Prostate gland (tissue), 2 donors: ENCODE measurements at places on chromosomes 12 and 14.

DNA sequence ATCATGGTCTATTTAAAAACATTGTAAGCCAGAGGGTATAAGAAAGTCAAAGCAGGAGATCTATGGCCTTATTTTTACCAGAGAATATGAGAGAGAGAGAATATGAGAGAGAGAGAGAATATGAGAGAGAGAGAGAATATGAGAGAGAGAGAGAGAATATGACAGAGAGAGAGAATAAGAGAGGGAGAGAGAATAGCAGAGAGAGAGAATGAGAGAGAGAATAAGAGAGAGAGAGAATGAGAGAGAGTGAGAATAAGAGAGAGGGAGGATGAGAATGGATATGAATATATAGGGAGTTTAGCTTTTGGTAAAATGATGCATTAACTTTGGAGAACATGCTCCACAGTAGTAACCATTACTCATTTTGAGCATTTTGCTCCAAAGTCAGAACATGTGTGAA is 48.0 kb upstream of the ALG10B start:
- H3K27me3 ChIP-seq, result no peaks in the 10 kb centered on the region
- H3K27ac ChIP-seq, result no peak overlapping the region
- H3K4me3 ChIP-seq, result no peak overlapping the region
- DNase-seq, result no peak

- no peaks in the 10 kb centered on the region for H3K36me3 ChIP-seq
- no peak for DNase-seq
- H3K27me3 ChIP-seq, result no peaks in the 10 kb centered on the region
- H3K4me3 ChIP-seq, result no peak overlapping the region
- no peak overlapping the region for H3K27ac ChIP-seq
- no peaks in the 10 kb centered on the region for H3K4me1 ChIP-seq
Observed at GRCh38 chr12:109926488-109927210, 26.6 kb downstream of the TCHP start.

DNA sequence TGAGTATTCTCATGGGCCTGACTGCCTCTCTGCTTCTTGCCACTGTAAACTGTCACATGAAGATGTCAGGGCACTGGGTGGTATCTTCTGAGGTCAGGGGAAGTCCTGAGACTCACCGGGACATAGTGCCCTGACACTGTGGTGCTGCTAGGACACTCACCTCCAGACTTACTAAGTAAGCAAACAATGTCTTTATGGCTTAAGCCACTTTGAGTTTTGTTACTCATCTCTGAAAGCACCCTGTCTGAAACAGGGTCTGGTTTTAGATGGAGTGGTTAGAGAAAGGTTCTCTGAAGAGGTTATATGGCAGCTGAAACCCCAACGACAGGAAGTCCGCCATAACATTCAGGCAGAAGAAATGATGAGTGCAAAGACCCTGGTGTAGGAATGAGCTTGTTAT is 22.7 kb downstream of the GPR19 start:
- H3K4me3 ChIP-seq, result no peak overlapping the region
- no peak for DNase-seq
- no peak overlapping the region for H3K27ac ChIP-seq
- no peaks in the 10 kb centered on the region for H3K27me3 ChIP-seq

DNA sequence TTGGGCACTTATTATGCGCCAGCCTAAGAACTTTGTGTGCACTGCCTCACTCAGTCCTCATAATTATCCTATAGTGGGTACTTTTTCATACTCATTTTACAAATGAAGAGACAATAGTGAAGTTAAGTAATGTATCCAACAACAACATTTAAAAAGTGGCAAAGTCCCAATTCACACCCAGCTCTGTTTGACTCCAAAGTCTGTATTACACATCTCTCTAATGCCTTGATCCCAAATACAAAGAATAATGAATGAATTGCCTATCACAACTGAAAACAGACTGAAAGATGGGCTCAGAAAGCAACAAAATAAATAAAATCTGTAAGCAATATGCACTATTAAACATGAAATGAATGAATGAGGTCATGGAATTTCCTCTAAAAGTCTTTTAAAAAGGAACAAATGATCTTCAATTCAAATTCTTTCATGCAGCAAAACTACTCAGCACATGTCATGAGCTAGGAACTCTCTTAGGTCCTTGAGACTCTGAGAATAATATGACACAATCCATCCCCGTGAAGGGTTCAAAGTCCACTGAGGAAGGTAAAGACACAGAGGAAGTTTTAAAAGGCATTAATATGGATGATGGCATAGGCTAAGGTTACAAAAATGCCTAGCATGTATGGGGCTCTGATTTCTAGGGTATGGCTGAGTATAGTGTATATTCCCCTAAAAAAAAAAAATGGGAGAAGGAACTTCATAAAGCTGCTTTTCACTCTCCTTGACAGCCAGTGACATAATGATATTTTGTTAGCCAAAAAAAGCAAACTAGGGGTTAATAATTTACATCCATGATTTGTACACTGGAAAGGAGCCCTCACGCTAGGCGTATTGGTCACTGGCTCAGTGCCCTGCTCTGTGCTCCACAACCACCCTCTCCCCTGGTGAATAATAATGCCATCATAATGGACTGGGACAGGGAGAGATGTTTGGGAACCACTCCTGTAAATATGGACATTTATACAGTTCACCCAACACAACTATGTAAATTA is 103.4 kb downstream of the SLC2A13 start:
- no peaks in the 10 kb centered on the region for H3K27me3 ChIP-seq
- no peaks in the 10 kb centered on the region for H3K36me3 ChIP-seq
- no peaks in the 10 kb centered on the region for H3K4me1 ChIP-seq
- DNase-seq, result no peak

- no peak overlapping the region for H3K4me3 ChIP-seq
- H3K4me1 ChIP-seq, result no peaks in the 10 kb centered on the region
- no peaks in the 10 kb centered on the region for H3K36me3 ChIP-seq
- no peak overlapping the region for H3K27ac ChIP-seq
- DNase-seq, result no peak
- no peaks in the 10 kb centered on the region for H3K27me3 ChIP-seq
Observed at GRCh38 chr14:36845356-36846012, 183.8 kb downstream of the PAX9 start.

- H3K4me3 ChIP-seq, result no peak overlapping the region
- peak overlapping the region; percentile 55 for H3K27ac ChIP-seq
- H3K4me1 ChIP-seq, result peaks cover 23% of the 10 kb centered on the region
Observed at GRCh38 chr12:6934110-6934509, 6.4 kb downstream of the ATN1 start.

GRCh38 chr14:92737206-92737605 is 11.2 kb downstream of the LGMN start:
- H3K27me3 ChIP-seq, result no peaks in the 10 kb centered on the region
- H3K27ac ChIP-seq, result no peak overlapping the region
- peaks cover 1% of the 10 kb centered on the region for H3K36me3 ChIP-seq
- DNase-seq, result no peak
- no peaks in the 10 kb centered on the region for H3K4me1 ChIP-seq

GRCh38 chr12:86826051-86826450 is 569.9 kb upstream of the MGAT4C start:
- no peak overlapping the region for H3K27ac ChIP-seq
- DNase-seq, result no peak
- H3K4me1 ChIP-seq, result no peaks in the 10 kb centered on the region

DNA sequence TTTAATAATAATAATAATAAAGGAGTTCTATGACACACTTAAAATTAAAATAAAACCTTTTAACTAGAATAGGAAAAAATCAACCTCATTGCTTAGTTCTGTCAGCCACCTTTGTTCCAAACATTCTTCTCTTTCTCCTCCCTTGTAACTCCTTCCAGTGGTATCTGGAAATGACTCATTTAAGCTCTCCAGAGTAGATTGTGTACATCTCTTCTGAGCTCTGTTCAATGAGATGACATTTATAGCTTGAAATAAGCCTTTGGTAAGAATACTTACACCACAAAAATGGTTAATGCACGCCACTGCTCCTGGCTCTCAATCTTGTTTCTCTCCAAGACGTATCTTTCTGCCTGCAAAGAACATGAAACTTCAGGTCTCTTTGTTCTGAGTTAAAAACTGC is 70.3 kb downstream of the STAB2 start:
- H3K27me3 ChIP-seq, result no peaks in the 10 kb centered on the region
- H3K4me1 ChIP-seq, result no peaks in the 10 kb centered on the region
- H3K4me3 ChIP-seq, result no peak overlapping the region
- no peaks in the 10 kb centered on the region for H3K36me3 ChIP-seq
- DNase-seq, result no peak

- no peaks in the 10 kb centered on the region for H3K36me3 ChIP-seq
- no peaks in the 10 kb centered on the region for H3K4me1 ChIP-seq
- no peak for DNase-seq
Observed at GRCh38 chr12:2364631-2365051, 311.9 kb downstream of the CACNA1C start.

- no peaks in the 10 kb centered on the region for H3K4me1 ChIP-seq
- H3K4me3 ChIP-seq, result no peak overlapping the region
- DNase-seq, result no peak
- no peaks in the 10 kb centered on the region for H3K36me3 ChIP-seq
- H3K27me3 ChIP-seq, result no peaks in the 10 kb centered on the region
- no peak overlapping the region for H3K27ac ChIP-seq
Observed at GRCh38 chr12:4056910-4057845, 184.0 kb upstream of the PARP11 start.
